ENCODE measurements at places on chromosomes 12 and 14. TPM values are rescaled to one million over a fixed set of nuclear protein-coding genes. Genes with fewer than 3 reads are reported as not detected.

GZMB gene
- 3.0 TPM for polyA plus RNA-seq

SERPINA4 gene
- polyA plus RNA-seq = not detected

CPNE6 gene
- 0.06 TPM for polyA plus RNA-seq

LUM gene
- 2.7 TPM for polyA plus RNA-seq

RFX4 gene
- not detected for polyA plus RNA-seq

ZNF84 gene
- 8.2 TPM for polyA plus RNA-seq

NRXN3 gene
- 2.2 TPM for polyA plus RNA-seq

SPIC gene
- polyA plus RNA-seq = 0.09 TPM

DENND5B gene
- 0.33 TPM for polyA plus RNA-seq

PRR4 gene
- 3.3 TPM for polyA plus RNA-seq

GSC gene
- polyA plus RNA-seq = 0.04 TPM

C12orf60 gene
- polyA plus RNA-seq = 0.33 TPM

OR10G2 gene
- polyA plus RNA-seq = not detected
